ENCODE measurements at places on chromosomes 11 and 22.
A peak's percentile ranks its signal among the peaks of the same experiment; 100 is the strongest.

GRCh38 chr11:73420136-73420535 is 43.9 kb downstream of the RELT start:
- DNase-seq, result no peak

GRCh38 chr11:118056806-118057205 is 20.1 kb upstream of the TMPRSS4 start:
- no peak for DNase-seq

GRCh38 chr22:49633010-49633324 is 194.7 kb downstream of the BRD1 start:
- no peak for DNase-seq

DNA sequence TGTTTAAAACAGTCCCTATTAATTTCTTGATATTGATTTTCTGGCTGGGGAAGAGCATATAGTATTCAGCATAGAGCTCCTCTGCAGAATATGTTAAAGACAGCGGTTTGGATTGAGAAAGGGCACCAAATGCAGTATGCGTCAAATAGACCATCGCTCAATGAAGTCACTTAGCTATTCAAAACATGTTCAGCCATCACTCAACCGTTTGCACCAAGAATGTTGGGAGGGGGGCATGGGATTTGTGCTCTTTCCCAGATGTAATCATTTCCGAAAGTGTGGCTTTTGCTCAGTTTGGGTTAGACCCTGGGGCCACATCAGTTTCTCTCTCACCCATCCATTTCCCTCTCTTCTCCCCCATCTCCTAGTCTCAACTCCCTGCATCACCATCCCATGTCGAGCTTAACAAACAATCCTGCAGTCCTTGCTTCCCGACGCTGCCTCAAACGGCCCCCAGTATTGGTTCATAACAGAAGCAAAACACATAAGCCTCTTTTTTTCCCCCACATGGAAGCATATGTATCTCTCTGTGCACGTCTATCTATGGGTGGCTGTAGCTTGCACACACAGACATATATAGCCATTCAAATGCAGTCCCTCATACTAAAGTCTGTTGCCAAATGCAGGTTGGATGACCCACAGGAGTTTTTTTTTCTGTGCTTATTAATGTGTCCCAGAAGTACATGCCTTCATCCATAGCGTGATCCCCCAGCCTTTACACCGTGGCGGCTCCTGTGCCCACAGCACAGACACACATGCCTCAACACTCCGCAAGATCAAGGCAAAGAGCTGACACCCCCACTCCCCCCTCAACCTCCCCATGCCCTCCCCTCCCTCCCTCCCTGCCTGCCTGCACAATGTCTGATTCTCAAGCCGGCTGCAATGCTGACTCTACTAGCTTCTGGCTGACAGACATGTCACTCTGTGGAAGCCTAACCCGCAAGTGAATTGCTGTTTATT is 2.6 kb downstream of the CACNG2 start:
- no peak for DNase-seq

- no peak for DNase-seq
These were observed 65.3 kb downstream of the ARHGEF12 start for GRCh38 chr11:120401506-120401905.

DNA sequence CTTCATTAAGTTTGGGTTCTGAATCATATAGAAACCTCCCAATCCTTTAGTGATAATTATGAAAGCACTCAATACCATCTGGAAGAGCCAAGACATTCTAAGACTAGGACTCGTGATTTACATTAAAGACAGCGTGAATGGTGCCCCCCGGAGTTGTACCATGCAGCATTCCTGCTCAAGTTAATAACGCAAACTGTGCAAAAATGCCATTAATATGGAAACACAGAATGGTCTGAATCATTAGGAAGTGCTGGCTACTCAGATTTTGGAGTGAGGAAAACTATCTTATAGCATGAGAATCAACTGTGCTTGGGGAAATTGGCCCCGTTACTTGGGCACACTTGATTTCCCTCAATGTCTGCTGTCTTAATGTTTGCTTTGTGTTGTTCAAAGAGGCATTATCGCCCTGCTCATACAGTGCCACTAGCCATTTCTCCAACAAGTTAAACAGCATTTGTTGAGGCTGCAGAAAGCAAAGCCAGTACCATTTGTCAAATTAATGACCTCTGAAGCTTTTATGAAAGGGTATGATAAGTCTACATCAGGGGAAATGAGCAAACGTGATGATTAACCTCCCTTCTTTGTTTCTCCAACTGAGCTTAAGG is 18.5 kb upstream of the TPH1 start:
- no peak for DNase-seq

GRCh38 chr11:128480066-128480465 is 107.3 kb downstream of the ETS1 start:
- no peak for DNase-seq

DNA sequence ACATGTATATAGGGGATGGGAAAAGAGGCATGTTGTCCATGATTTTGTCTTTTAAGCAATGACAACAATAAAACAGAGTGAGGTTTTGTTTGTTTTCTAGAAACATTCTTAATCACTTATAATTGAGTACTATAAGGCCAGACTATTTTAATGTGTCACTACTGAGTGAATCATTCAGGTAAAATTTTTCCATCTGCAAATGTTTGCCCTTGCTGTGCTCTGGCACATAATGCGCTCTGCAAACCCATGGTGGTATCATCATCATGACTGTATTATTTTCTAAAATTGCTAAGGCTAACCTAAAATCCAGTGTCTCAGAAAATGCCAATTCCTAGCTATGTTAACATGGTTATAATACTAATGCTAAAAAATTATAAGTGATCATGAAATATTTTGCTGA is 261.2 kb downstream of the CADM1 start:
- no peak for DNase-seq

DNA sequence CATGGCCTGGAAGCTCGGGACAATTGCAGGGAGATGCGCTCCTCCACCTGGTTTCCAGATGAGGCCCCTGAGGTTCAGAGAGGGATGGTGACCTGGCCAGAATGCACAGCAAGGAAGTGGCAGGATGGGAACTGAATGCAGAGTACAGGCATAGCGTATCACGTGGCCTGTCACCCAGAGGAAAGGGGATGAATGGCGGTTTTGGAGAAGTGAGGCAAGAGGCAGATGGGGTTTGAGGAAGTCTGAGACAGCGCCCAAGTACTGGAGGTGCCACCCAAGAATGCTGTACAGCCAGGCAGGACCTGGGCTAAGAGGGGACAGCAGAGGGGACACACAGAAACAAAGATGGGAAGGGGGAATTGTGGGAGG is 4.9 kb downstream of the RAB3IL1 start:
- DNase-seq, result no peak

DNA sequence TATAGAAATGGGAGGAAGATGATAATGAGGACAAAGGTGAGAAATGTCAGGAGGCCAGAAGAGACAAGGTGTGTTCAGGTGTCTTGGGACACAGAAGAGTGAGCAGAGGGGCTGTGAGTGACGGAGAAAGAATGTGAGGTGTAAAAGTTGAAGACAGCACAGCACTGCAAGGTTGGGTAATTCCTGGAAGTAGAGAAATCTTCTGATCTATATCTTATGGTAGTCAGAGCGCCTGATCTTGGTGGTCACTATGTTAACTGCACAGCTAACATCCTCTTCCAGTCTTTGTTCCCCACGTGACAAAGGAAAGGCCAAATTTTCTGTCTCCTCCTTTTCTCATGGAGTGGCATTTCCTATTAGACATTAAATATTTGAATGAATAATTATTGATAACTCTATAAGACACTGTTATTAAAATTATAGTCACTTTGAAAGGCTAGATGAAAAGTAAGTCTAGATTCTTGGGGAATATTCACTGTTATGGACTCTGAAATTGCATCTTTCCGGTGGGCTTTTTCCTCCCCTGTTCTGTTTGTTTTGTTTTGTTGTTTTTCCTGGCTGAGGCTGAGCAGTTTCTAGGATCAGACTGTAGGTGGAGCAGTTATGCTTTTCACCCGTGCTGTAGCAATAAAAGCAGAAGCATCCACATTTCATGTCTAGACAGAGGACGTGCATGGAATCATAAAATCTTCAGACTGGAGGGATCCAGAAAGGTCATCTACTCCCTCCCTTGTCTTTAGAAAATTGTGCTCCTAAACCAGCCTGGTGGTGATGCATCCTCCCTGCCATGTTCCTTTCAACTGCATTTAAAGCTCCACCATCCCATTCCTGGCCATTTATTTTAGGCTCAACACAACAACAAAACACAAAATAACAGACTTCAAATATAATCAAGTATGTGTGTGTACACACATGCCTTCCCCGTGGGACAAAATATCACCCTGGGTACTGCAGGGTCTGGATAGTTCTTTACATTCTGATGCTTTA is 26.6 kb downstream of the SC5D start:
- peak; percentile 60 for DNase-seq

- DNase-seq, result no peak
These were observed 17.7 kb upstream of the SMIM35 start for GRCh38 chr11:118104491-118104890.

- DNase-seq, result no peak
These were observed 655.7 kb upstream of the KIRREL3 start for GRCh38 chr11:127656116-127656836.

DNA sequence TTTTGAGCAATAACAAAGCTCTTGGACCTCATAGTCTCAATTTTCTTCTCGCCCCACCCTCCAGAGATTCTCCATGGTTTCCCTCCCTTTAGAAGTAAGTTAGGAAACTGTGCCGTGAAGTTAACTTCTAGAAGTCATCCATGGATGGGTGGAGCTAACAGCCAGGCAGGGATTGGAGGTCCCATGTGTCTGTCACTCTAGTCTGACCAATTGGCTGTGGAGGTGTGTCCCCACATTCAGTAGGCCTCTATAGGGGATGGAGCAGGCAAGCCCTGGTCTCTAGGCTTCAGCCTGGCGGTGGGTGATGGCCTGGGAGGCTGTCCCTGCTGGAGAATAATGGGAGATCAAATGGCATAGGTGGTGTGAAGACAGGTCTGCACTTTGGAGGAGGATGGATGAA is 50.7 kb downstream of the TP53I11 start:
- peak; percentile 13 for DNase-seq

Data from CD4-positive, alpha-beta T cell treated with Interleukin-2 at 100 ng/mL for 4 hours (primary cell).